ENCODE measurements at places on chromosomes 5 and 9. TPM values are rescaled to one million over a fixed set of nuclear protein-coding genes. Genes with fewer than 3 reads are reported as not detected.

- no peak for DNase-seq
- no peaks in the 10 kb centered on the region for H3K4me1 ChIP-seq
- H3K36me3 ChIP-seq, result no peaks in the 10 kb centered on the region
- no peak within 1 kb of the TSS for H3K4me3 ChIP-seq
- H3K27me3 ChIP-seq, result peaks cover 74% of the 10 kb centered on the region
Measured at GRCh38 chr5:140875085-140876065, at the start of gene PCDHA12. TSS of gene PCDHA12 (plus strand) at chr5:140875308. CDS start at chr5:140875473, 165 bp downstream.

DNA sequence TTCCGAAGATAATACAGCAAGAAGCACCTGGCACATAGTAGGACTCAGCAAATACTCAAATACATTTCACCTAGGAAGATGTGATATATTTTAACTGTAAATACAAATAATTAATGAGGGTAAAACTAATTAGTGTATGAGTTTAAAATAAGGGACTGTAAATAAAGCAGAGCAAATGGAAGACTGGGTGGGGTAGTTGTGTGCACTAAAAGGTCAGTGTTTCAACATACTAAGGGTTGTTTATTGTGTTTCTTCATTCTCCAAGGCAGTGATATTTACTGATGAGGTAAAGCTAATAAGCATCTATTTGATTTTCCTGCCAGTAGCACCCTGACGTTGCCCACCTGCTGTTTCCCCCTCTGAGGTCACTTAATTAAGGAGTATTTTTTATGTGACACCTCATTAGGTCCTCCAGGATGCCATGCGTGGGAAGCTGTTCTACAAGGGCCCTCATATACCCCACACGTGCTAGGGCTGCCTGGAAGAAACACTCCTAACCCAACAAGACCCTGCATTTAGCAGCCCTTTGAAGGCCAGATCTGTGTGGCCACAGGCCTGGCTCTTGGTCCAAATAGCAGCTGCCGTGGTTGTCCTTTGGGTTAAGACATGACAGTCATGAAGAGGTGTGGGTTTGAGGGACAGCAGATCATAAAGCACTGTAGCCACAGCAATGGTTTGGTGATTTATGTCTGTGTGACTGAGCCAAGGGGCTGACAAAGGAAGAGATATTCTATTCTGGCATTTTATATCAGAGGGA, 97.5 kb upstream of the RPS23 start:
- no peaks in the 10 kb centered on the region for H3K4me1 ChIP-seq
- H3K4me3 ChIP-seq, result no peak overlapping the region
- H3K36me3 ChIP-seq, result no peaks in the 10 kb centered on the region

GRCh38 chr5:91058575-91058974, 324.5 kb downstream of the ARRDC3 start:
- DNase-seq, result no peak
- no peaks in the 10 kb centered on the region for H3K27me3 ChIP-seq
- peaks cover 13% of the 10 kb centered on the region for H3K4me1 ChIP-seq
- H3K4me3 ChIP-seq, result no peak overlapping the region
- H3K27ac ChIP-seq, result no peak overlapping the region
- no peaks in the 10 kb centered on the region for H3K36me3 ChIP-seq

Gene GTF3C4
- total RNA-seq, result 12.9 TPM

- peaks cover 14% of the 10 kb centered on the region for H3K4me1 ChIP-seq
- no peaks in the 10 kb centered on the region for H3K27me3 ChIP-seq
- DNase-seq, result no peak
Measured at GRCh38 chr5:109192555-109193281, 217.1 kb downstream of the PJA2 start.

GRCh38 chr9:74348777-74349176, 148.4 kb upstream of the RORB start:
- H3K27ac ChIP-seq, result no peak overlapping the region
- no peak overlapping the region for H3K4me3 ChIP-seq
- H3K36me3 ChIP-seq, result no peaks in the 10 kb centered on the region
- no peaks in the 10 kb centered on the region for H3K27me3 ChIP-seq
- no peak for DNase-seq

GRCh38 chr9:111150181-111150580, 111.9 kb upstream of the LPAR1 start:
- H3K27me3 ChIP-seq, result no peaks in the 10 kb centered on the region
- DNase-seq, result no peak
- H3K4me3 ChIP-seq, result no peak overlapping the region
- no peaks in the 10 kb centered on the region for H3K36me3 ChIP-seq

DNA sequence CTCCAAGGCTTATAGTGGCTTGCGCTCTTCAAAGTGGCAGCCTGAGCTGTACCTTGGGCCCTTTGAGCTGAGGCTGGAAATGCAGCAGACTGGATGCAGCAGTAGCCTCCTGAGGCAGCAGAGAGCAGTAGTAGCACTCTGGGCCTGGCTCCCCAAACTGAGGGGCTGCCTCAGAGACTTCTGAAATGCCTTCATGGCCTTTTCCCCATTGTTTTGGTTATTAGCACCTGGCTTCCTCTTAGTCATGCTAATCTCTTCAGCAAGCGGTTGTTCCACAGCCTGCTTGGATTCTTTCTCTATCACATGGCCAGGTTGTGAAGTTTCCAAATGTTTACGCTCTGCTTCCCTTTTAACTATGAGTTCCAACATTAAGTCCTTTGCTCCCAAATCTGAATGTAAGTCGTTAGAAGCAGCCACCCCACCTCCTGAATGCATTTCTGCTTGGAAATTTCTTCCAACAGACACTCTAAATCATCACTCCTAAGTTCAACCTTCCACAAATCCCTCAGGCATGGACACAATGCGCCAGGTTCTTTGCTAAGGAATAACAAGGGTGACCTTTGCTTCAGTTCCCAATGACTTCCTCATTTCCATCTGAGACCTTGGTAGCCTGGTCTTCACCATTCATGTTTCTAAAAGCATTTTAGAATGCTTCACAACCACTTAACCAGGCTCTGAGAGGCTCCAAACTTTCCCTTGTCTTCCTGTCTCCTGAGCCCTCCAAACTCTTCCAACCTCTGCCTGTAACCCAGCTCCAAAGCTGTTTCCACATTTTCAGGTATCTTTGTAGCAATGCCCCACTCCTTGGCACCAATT, 145.8 kb downstream of the ZDHHC21 start:
- H3K27ac ChIP-seq, result no peak overlapping the region
- DNase-seq, result no peak
- H3K4me1 ChIP-seq, result no peaks in the 10 kb centered on the region

Gene C9orf50
- not detected for total RNA-seq

- no peak overlapping the region for H3K4me3 ChIP-seq
- H3K27ac ChIP-seq, result no peak overlapping the region
- no peaks in the 10 kb centered on the region for H3K36me3 ChIP-seq
- DNase-seq, result no peak
- H3K4me1 ChIP-seq, result peaks cover 60% of the 10 kb centered on the region
Measured at GRCh38 chr9:133141833-133142595, 21.0 kb upstream of the RALGDS start.

GRCh38 chr9:5445886-5446285, 4.5 kb upstream of the CD274 start:
- no peaks in the 10 kb centered on the region for H3K27me3 ChIP-seq
- H3K4me1 ChIP-seq, result peaks cover 13% of the 10 kb centered on the region
- DNase-seq, result no peak
- H3K36me3 ChIP-seq, result no peaks in the 10 kb centered on the region

Gene WNT8A
- not detected for total RNA-seq

- no peak for DNase-seq
- no peak overlapping the region for H3K4me3 ChIP-seq
- H3K27ac ChIP-seq, result peak overlapping the region; percentile 67
Measured at GRCh38 chr5:52896534-52897237, 92.5 kb upstream of the ITGA2 start.

Gene DNLZ
- total RNA-seq, result 36.9 TPM

Gene PITX1
- 5.2 TPM for total RNA-seq

DNA sequence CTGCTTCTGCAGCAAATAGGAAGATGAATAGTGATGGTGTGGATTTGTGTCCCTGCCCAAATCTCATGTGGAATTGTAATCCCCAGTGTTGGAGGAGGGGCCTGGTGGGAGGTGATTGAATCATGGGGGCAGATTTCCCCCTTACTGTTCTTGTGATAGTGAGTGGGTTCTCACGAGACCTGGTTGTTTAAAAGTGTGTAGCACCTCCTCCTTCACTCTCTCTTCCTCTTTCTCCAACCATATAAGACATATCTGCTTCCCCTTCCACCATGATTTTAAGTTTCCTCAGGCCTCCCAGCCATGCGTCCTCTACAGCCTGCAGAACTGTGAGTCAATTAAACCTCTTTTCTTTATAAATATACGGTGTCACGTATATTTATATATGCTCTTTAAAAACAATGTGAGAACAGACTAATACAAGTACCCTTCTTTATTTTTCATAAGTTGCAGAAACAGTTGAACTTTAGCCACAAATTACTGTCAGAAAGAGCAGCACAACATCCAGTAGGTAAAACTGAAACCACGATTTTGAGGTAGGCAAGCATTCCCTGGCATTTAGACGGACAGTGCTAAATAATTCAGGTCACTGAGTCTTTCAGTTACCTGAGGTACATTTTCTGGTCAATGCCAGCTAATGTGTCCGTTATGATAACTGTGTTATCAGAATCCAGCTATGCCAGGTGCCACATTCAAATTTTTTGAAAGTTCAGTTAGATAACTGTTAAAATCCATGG, 79.3 kb upstream of the SPEF2 start:
- no peak overlapping the region for H3K27ac ChIP-seq
- no peaks in the 10 kb centered on the region for H3K4me1 ChIP-seq
- DNase-seq, result no peak
- H3K27me3 ChIP-seq, result no peaks in the 10 kb centered on the region
- no peaks in the 10 kb centered on the region for H3K36me3 ChIP-seq

DNA sequence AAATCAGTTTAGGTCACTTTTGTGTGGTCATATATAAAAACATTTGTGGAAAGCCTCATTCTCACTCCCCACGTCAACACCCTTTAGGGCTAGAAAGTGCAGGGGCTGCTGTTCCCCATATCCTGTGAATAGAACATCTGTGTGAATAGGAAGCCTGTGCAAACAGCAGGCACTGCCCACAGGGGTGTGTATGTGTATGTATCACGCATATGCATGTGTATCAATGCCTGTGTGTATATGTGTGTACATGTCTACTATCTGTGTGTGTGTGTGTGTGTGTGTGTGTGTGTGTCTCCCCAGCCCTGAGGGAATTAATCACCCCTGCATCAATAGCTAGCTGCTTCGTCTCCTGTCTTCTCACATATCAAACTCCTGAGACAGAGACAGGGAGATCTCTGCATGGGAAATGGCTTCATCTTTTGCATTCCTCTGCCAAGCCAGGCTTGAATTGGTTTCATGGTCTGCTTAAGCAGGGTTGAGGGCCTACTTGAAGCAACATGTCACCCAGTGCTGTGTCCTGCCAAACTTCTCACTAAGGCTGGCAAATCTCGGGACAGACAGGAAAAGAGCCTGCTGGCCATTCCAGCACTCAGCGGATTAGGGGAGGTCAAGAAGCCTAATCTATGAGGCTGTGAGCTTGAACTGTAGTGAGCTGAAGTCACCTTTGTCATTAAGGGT, 265.8 kb downstream of the ADAMTSL1 start:
- H3K36me3 ChIP-seq, result no peaks in the 10 kb centered on the region
- no peaks in the 10 kb centered on the region for H3K27me3 ChIP-seq
- H3K4me3 ChIP-seq, result no peak overlapping the region
- peaks cover 16% of the 10 kb centered on the region for H3K4me1 ChIP-seq
- DNase-seq, result no peak

- DNase-seq, result no peak
- H3K4me3 ChIP-seq, result no peak overlapping the region
- H3K36me3 ChIP-seq, result peaks cover 19% of the 10 kb centered on the region
- no peak overlapping the region for H3K27ac ChIP-seq
- H3K27me3 ChIP-seq, result no peaks in the 10 kb centered on the region
Measured at GRCh38 chr5:140642718-140643117, 3.5 kb downstream of the TMCO6 start.

Gene PNPLA7
- total RNA-seq, result 3.8 TPM

DNA sequence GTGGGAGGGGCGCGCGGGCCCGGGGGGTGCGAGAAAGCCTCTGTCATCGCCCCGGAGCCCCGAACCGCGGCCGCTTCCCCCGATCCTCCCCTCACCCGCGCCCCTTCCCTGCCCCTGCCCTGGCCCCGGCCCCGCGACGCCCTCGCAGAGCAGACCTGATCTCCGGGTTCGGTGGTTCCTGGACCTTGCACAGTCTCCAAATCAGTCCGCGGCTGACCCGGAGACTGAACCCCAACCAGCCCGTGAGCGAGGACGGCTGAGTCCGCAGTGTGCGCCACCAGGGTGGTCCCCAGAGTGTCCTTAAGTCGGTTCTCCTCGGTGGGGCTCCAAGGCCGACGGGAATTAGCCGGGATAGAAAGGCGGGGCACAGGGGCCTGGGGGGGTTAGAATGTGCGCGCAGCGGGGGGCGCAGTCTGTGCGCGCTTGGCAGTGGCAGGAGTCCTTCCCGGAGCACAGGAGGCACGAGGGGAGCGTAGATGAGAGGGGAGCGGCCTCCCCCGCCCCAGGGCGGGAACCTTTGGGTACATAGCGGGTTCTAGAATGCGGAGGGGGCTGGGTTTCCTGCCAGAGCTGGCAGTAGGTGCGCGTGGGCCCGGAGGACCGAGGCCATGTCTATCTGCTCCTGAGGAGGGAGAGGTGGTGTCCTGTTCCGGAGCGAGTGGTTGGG, 779 bp downstream of the PKN3 start:
- peak overlapping the region; percentile 83 for H3K27ac ChIP-seq
- H3K27me3 ChIP-seq, result no peaks in the 10 kb centered on the region
- peaks cover 27% of the 10 kb centered on the region for H3K4me1 ChIP-seq
- no peak for DNase-seq
- peaks cover 18% of the 10 kb centered on the region for H3K36me3 ChIP-seq
- H3K4me3 ChIP-seq, result peak overlapping the region; percentile 81

Gene OBP2B
- total RNA-seq, result not detected

Gene PHF2
- 35.7 TPM for total RNA-seq

Gene SLC25A2
- total RNA-seq, result 0.23 TPM

GRCh38 chr5:22665801-22666200, 187.3 kb downstream of the CDH12 start:
- H3K4me1 ChIP-seq, result no peaks in the 10 kb centered on the region
- no peaks in the 10 kb centered on the region for H3K36me3 ChIP-seq
- no peaks in the 10 kb centered on the region for H3K27me3 ChIP-seq
- no peak overlapping the region for H3K4me3 ChIP-seq
- H3K27ac ChIP-seq, result no peak overlapping the region

Measured in esophagus muscularis mucosa (tissue), 4 donors.